ENCODE measurements at places on chromosomes 11 and 22.

DNA sequence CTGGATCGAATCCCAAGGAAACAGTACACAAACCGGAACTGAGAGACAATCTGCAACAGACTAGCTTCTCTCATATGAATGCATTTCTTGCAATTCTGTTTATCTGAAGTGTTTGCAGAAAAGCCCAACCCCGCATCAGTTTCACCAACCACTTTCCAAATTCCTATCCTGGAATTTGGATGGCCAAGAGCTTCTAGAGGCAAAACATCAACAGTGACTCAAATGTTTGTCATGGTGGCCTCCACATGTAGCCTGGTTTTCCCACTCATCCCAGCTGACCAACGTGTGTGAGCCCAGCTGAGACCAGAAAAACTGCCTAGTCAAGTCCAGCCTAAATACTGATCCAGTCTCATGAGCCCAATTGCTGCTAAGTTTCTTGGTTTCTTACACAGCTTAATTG is 8.3 kb upstream of the MIEF1 start:
- no peak overlapping the region for H3K27ac ChIP-seq
- DNase-seq: no peak
- H3K36me3 ChIP-seq: no peaks in the 10 kb centered on the region
- no peaks in the 10 kb centered on the region for H3K4me1 ChIP-seq
- H3K4me3 ChIP-seq: no peak overlapping the region

DNA sequence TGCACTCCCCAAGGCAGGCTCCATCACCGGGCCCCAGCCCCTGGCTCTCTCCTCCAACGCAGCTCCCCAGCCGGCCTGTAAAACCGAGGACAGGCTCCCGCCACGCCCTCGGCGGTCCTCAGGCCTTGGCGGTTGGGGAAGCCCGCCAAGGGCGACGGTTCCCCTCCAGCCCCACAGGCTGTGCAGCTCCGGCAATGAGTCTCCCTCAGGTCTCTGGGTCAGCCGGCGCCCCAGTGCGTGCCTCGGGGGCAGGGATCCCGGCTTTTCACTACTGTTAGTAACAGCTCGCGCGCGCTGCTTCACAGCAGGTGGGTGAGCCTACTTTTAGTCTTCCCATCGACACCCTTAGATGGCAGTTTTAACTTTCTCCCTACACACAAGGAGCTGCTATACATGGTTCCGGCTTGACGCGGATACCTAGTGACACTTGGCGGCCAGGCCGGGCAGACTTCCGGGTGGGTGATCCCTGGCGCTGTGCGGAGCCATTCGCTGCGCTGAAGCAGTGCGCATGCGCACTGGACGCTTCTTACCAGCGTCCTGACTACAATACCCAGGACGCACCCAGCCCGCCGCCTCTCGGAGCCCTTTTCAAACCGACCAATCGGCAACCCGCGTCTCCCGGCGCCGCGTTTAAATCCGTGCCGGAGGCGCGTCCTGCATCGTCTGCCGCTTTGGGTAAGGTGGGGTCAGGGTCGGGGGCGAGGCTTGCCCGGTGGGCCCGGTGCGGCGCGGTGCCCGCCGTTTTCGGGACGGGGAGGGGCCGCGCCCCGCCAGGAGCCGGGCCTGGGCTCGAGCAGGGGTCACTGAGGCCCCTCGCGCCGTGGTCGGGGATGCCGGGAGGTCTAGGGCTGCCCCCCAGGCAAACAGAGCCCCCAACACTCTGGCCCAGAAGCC is at the start of gene GTSE1:
GTSE1 (plus strand) TSS at position 614 of the 894 bp plus-strand sequence. CDS start 531 bp downstream, outside the sequence.
- H3K4me1 ChIP-seq: no peaks in the 10 kb centered on the region
- peak within 1 kb of the TSS; percentile 78 for H3K27ac ChIP-seq
- H3K27me3 ChIP-seq: no peaks in the 10 kb centered on the region
- peak; percentile 99 for DNase-seq

DNA sequence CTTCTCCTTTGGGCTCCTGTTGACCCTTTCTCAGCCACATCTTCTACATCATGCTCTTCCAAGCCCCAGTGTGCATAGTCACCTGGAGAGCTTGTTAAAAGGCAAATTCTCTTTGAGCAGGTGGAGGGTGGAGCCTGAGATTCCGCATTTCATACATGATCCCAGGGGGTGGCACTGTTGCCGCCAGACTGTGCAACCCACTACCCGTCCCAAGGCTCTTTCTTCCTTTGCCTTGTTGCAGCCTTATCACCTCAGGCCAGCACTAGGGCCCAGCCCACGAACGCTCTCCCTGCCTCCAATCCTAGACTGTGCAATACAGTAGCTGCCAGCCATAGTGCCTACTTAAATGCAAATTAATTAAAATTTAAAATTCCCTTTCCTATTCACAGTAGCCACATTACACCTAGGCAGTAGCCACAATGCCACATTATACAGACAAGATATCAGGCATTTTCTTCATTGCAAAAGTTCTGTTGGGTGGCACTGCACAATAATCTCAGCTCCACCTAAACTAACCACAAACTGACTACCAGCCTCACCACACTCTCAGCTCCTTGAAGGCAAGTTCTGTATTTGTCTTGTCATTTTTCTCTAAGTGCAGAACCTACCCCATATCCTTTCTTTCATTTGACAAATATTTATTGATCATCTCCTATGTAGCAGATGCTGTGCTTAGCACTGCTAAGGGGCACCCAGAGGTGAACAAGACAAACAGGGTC is 4.6 kb upstream of the KCNJ5 start:
- H3K27ac ChIP-seq: no peak overlapping the region
- no peak overlapping the region for H3K4me3 ChIP-seq
- DNase-seq: no peak
- no peaks in the 10 kb centered on the region for H3K36me3 ChIP-seq

DNA sequence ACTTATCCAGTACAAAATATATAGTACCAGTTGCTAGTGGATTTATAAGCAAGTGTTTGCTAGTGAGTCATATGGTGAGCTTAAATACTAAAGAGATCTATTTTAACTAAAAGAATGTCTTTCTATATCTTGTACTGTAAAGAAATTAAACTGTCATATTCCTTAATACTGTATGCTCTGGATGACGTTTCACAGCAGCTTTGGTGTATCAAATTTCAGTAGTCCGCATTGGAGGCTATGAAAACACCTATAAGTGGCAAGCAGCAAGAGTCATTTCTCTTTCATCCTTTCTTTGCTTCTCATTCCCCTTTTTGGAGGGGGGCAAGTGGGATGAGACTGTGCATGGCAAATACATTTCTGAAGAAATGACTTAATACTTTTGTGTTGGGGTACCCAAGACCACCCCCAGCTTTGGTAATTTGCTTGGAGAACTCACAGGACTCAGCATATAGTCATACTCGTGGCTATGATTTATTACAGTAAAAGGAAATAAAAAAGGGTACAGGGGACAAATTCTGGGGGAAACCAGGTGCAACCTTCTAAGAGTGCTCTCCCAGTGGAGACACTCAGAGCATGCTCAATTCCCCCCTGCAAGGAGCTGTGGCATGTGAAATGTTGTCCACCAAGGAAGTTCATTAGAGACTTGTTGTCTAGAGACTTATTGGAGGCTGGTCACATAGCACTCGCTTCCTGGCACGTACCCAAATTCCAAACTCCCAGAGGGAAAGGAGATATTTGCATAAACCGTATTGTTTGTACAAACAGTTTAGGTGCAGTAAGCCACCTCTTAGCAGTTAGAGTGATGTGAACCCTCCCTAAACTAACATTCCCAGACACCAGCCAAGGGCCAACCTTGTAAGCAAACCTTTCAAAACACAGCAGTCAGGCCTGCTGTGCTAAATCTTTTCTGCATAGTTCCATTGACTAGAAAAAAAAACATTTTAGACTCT is 210.8 kb downstream of the PGR start:
- no peaks in the 10 kb centered on the region for H3K4me1 ChIP-seq
- H3K4me3 ChIP-seq: no peak overlapping the region

DNA sequence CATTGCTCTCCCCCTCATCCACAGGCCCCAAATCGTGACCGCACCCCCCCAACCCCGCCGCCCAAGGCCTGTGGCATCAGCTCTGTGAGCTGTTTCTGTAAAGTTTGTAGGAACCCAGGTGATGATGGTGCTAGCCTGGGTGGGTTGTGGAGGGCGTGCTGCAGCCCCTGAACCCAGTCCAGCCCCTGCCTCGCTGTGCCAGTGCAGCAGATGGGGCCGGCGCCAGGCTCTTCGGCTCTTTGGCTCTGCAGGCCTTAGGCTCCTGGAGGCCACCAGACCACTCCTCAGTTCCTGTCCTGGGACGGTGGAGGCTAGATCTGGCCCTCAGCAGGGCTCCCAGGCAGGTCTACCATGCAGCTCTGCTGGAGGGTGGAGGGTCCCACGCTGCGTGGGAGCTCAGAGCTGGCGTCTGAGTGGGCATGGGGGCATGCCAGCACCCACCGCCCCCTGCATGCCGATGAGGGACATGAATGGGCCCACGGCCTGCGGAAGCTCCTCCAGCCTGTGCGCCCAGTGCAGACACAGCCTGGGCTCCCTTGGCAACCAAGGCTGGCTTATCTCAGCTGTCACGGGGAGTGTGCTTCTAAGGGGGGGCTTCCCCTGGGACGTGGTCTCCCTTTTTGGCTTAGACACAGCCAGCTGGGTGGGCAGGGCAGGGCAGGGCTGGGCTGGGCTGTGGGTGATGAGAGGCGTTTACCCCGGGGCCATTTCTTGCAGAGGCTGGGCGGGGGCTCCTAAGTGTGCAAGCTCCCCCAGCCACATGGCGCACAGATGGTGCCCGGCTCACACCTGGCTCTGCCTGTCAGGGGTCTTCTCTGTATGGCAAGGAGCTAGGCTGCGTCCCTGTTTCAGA is 1187.6 kb downstream of the BRD1 start:
- DNase-seq: no peak
- H3K36me3 ChIP-seq: no peaks in the 10 kb centered on the region
- no peak overlapping the region for H3K27ac ChIP-seq
- no peak overlapping the region for H3K4me3 ChIP-seq
- no peaks in the 10 kb centered on the region for H3K27me3 ChIP-seq

DNA sequence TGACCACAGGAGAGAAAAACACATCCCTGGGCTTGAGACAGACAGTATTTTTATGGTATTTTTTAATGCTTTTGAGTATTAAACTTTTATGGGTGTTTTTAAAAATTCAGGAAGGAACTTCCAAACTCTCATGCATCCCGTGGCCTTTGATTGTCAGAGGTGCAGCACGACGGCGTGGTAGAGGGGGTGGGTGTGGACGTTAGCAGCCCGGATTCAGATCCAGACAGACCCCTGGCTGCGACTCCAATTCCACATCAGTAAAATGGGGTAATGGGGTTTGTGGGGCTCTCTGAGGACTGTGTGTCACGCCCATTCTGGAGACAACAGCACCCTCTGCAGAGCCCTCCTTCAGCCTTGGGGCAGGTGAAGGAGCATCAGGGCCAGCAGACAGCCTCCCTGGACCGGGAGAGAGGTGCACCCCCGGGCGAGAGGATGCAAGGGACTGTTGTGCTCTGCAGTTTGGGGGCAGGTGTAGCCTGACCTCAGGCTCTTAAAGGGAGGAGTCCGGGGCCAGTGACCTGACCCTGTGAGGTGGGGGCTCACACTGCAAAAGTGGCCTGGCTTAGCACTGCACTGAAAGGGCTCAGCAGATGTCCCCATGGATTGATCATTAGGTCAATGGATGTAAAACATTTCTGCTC is 1024.3 kb downstream of the TBC1D22A start:
- no peak overlapping the region for H3K4me3 ChIP-seq
- H3K4me1 ChIP-seq: no peaks in the 10 kb centered on the region
- H3K27me3 ChIP-seq: no peaks in the 10 kb centered on the region
- no peaks in the 10 kb centered on the region for H3K36me3 ChIP-seq
- no peak for DNase-seq

- no peaks in the 10 kb centered on the region for H3K36me3 ChIP-seq
- DNase-seq: no peak
- H3K4me3 ChIP-seq: no peak overlapping the region
- H3K27ac ChIP-seq: no peak overlapping the region
- no peaks in the 10 kb centered on the region for H3K27me3 ChIP-seq
Observed at GRCh38 chr11:80196932-80197554, 756.2 kb upstream of the TENM4 start.

DNA sequence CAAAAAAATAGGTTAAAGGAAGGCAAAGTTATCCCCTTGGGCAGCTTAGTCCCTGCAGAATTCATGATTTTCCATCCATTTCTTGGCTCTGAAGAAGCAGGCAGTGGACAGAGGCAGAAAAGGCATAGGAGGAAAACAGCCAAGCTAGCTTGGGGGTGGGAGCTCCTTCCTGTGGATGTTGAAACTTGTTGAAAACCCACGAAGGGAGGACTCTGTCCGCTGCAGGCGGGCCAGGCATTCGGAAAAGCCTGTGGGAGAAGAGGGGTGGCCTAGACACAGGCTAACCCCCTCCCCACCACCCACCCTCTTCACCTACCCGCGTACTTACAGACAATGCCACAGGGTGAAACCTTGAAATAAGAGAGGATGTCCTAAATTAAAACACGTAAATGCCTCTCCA is 72.1 kb downstream of the C22orf31 start:
- H3K4me3 ChIP-seq: no peak overlapping the region
- no peak for DNase-seq
- H3K27ac ChIP-seq: no peak overlapping the region

DNA sequence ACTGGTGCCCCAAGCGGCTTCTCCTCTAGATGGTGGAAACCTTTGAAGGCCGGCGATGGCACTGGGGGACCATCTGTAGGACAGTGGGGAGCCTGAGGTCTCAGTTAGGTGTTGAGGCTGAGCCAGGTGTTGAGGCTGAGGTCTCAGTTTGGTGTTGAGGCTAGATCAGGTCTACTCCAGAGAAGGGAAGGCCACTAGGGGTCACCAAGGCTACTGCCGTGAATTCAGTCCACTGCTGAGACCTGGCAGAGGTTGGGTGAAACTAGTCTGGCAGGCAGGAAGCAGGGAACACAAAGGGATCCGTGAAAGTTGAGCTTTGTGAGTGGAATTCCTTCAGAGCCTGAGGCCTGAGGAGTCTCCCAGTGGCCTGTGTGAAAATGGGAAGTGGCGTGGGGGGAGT is 123.8 kb upstream of the FGF3 start:
- no peaks in the 10 kb centered on the region for H3K27me3 ChIP-seq
- DNase-seq: peak; percentile 26
- no peak overlapping the region for H3K4me3 ChIP-seq
- no peak overlapping the region for H3K27ac ChIP-seq
- no peaks in the 10 kb centered on the region for H3K36me3 ChIP-seq

DNA sequence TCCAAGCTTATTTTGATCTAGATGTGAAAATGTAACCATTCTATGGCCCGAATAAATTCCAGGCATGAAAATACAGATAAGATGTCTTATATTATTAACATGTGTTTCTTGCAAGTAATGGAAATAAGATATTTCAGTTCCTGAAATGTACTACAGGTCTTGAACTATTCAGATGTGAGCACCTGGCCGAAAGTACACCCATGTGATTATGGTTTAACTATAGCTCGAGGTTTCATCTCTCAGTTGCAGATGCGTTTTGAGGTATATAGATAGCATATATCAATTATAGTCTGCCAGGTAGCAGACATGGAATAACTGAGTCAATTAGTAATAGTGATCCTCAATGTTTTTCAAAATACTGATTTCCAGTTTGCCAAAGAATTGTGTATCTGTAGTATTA is 68.3 kb downstream of the DDIAS start:
- no peaks in the 10 kb centered on the region for H3K36me3 ChIP-seq
- H3K4me1 ChIP-seq: no peaks in the 10 kb centered on the region
- H3K27me3 ChIP-seq: no peaks in the 10 kb centered on the region
- no peak for DNase-seq
- no peak overlapping the region for H3K27ac ChIP-seq
- no peak overlapping the region for H3K4me3 ChIP-seq

Measured in aorta (tissue), 5 donors.